Activated CD4-positive, alpha-beta T cell treated with anti-CD3 and anti-CD28 coated beads, Interleukin-2, amount 10 ng/mL, durations not matched to agents 7 days and 5 days (primary cell): ENCODE measurements at places on chromosomes 1 and 21.

GRCh38 chr1:173355281-173356031, 121.7 kb upstream of the PRDX6 start:
- no peak for DNase-seq

DNA sequence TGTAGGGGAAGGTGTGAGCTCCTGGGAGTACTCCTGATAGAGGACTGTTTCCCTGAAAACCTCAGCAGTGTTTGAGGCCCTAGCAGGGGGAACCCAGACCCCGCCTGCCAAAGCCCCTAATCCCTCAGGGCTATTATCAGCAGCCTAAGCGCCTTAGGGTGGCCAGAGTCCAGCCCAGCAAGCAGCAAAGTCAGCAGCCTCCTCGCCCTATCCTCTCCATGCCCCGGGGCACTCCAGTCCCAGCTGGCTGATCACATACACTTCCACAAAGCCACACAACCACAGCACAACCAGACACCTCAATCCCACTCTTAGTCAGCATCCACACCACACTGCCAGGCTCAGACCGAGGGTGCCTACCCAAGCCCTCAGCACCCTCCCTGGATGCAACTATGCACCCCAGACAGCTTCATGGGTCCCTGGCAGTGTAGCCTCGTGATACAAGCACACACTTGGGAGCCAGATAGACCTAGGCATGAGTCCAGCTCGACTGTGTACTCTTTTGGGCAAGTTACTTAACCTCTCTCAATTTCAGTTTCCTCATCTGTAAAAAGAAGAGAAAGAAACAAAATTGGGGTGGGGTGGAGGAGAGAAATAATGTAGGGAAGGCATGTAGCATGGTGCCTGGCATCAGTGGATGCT, 7.1 kb downstream of the IGSF9 start:
- no peak for DNase-seq

GRCh38 chr1:89581859-89582258, 51.1 kb upstream of the LRRC8C start:
- no peak for DNase-seq

- DNase-seq, result peak; percentile 56
Observed at GRCh38 chr21:25708467-25709065, 26.1 kb downstream of the ATP5PF start.

DNA sequence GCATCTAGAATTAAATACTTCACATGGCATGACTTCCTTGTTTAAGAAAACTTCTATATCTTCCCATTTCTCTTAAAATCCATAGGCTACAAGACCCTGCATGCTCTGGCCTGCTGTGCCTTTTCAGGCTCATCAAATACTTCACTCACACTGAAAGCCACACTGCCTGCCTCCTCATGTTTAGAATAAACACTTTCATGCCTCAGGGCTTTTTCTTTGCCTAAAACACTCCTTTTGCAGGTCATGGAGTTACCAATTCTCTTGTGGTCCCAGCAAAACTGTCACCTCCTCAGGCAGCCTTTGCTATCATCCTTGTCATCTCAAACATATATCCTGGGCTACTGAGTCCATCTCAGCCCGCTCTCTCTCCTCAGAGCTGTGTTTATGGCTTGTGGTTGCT, 5.5 kb downstream of the SGIP1 start:
- DNase-seq, result no peak

GRCh38 chr1:234996245-234996757, 132.3 kb downstream of the TOMM20 start:
- DNase-seq, result no peak

DNA sequence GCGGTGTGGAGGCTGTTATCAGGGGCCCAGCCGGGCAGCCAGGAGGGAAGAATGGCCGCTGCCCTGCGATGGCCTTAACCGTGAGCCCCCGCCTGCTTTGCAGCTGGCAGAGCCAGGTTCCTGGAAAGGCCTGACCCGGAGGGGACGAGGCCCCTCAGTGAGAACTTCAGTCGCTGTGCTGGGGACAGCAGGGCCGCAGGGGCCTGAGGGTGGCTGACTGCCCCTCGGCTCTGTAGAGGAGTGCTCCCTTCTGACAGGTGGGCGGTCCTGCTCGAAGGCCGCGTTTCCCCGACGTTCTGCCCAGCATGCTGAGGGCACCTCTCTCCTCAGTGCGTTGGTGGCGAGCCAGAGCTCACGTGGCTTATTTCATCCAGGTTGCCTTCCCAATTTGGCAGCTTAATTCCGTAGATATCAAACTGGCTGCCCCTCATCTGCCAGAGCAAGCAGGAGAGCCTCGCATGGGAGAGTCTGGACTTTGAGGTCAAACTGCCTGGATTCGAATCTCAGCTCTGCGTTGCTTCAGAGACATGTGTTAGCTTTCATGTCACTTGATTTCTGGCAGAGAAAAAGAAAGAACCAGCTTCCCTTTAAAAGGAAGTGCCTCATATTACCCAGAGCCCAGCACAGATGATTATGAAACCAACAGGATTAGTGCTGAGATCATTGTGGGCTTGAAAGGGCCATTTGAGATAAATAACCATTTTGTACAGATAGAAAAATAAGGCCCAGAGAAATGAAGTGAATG, 239.8 kb downstream of the SDCCAG8 start:
- DNase-seq, result no peak

- DNase-seq, result no peak
Observed at GRCh38 chr21:26013970-26014369, 156.6 kb downstream of the APP start.

DNA sequence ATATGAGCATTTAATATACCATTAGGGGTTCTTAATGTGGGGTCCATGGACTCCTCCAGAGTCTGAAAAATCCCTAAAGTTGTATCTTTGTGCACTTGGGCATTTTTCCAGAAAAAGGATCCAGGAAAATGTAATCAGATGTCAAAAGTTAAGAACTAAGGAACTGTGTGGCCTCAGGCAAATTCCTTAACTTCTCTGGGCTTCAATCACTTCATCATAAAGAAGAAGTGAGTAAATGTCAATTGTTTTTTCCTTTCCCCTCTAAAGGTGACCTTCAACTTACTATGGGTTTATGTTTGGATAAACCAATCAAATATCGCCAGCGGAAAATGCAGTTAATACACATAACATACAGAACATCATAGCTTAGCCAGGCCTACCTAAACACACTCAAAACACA, 2.5 kb downstream of the MAD2L2 start:
- DNase-seq, result no peak

DNA sequence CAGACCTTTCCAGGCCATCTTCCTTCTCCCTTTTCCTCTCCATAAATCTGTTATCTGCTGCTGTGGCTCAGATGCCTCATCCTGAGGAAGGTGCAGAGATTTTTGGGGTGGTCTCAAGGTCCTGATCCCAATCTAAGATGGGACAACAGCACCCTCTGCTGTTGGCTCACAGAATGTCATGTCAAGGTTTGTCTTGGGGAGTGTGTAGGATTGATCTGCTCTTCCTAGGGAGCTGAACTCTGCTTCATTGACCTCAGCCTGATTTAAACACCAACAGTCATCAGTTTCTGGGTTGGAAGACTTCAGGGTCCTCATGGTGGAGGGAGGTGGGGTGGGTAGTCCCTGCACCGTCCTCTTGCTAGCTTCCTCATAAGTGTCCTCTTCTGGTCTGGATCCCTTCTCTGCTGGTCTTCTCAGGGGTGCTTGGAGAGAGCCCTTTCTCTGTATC, 62.8 kb upstream of the LAX1 start:
- peak; percentile 63 for DNase-seq

DNA sequence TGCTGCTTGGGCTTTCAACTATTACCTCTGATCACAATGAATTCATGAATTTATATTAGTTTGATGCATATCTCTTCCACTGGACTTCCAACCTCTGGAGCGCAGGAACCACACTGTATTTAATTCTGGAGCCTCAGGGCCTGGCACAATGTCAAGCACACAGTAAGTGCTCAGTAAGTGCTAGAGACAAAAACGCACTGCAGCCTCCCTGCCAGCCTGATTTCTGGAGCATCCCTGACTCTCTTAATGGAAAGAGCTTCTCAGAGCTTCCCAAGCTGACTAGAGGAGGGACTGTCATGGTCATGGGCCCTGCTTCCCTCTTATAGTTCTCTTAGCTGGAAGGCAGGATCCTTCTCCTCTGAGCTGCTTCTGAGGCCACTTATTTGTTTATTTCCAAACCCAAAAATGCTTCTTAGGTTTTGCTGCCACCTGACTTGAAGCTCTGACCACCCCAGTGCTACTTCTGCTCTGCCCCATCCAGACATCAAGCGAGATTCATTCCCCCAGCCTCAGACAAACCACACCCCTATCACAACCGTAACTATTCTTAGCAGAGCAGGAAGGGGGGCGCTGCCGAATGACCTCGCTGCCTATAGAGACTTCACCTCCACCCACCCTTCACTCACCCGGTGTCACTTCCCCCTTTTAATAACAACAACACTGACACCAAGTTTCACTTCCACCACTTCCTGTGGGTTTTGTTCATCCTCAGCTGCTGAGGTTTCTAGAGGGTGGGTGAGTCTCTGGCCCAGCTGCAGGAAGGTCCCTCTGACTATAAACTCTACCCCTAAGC, 33.6 kb downstream of the NUAK2 start:
- peak; percentile 92 for DNase-seq

GRCh38 chr1:164579381-164579780, 20.4 kb downstream of the PBX1 start:
- DNase-seq, result no peak

- no peak for DNase-seq
Observed at GRCh38 chr21:38740090-38740489, 65.6 kb upstream of the ETS2 start.

GRCh38 chr1:154840269-154841176, 29.6 kb downstream of the KCNN3 start:
- DNase-seq, result no peak

GRCh38 chr1:69073176-69073575, 494.5 kb upstream of the LRRC7 start:
- DNase-seq, result no peak

DNA sequence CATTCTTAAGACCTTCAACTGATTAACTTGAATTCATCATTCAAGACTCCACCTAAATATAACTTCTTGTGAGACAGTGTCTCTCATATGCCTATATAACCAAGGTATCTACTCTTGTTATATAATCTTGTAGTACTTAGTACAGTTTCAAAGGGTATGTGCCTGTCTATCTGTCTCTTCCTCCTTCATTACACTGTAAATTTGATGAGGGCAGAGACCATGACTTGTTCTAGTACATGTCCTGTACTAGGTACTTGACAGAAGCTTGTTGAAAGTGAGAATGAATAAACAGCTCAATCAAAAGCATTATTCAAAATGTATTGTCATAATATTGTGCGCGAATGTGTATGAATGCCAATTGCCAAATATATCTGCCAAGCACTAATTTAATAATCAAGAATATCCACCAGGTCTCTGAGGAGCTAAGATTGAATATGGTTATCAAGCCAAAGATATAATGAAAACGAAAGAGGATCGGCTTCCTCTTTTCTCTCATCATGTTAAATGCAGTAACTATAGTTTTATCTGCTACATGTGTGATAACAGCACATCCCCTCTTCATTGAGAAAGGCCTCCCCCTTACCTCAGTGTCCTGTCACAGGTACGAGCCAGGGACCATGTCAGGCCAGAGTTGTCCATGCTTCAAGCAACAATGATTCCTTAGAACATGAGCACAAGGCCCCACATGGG, 117.3 kb downstream of the UCHL5 start:
- no peak for DNase-seq

GRCh38 chr1:231896806-231897205, 270.2 kb downstream of the DISC1 start:
- DNase-seq, result no peak

GRCh38 chr1:238964631-238965030, 421.7 kb upstream of the CHRM3 start:
- no peak for DNase-seq

DNA sequence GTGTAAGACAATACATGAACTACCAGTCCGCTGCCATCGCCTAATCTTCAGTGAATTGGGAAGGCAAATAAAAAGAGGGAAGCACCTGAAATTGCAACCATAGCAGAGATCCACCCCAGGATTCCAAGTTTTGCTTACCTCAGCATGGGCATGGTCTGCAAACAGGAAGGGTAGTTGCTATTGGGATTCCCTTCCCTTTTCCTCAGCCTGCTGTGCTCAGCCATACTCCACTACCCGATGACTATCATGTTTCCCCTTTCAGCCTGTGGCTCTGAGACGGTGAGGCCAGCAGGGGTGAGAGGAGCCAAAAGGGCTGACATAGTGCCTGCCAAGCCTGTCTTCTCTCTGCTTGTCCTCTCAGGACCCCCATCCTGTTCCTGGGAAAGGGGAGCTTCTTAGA, 64.2 kb downstream of the GPR137B start:
- DNase-seq, result no peak

DNA sequence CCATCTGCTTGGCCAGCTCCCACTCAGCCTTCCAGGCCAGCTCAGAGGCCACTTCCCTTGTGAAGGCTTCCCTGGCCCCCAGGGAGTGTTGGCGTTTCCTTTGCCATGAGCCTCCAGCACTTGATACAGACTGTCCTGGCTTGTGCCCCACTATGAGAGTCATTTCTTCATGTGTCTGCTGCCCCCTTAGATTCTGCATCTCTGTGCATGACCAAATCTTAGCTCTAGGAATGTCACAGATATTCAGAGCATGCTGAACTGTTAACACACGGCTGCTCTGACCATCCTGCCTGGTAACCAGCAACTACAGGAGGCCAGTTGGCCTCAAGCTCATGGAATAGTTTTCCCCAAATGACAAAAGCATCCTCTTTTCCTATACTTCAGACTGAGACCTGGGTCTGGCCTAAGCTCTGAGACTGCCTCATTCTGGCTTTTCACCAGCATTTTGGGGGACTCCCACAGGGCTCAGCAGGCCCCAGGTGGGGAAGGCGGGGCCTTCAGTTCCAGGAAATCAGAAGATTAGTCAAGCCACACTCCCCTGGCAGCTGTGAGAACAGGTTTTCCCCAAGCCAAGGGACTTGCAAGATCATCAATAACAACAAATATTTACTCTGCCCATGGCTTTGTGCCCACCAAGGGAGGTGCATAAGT, 182.6 kb upstream of the EDN2 start:
- DNase-seq, result peak; percentile 71

DNA sequence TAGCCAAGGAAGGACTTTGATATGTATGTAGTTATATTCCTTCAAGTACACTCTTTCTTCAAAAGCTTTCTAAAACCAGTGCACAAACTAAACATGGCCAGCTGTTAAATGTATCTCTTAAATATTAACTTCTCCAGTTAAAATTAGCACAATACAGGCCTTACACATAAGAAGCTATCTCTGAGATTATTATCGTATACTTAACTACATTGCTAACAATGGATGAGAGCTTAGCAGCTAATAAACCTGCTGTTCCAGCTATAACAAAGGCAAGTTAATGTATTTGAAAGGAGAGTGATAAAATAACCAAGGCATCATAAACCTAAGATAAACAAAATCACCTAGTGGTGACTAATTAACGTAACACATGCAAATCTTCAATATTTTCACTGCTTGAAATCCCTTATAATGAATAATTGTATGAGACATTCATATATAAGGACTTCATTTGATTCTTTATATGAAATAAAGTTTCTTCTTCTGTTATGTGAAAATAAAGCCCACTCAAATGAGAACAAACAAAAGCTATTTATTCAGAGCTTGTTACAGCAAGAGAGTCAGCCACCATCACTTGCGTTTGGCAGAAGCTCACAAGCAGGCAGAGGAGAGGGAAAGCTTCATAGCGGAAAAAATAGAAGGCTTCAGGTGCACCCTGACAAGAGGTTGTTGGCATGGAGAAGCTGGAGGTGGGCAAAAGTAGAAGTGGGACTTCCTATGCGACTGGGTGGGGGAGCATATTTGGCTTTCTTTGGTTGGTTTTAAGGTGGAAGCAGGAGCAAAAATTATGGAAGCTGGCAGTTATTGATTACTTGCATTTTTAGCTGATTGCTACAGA, 274.1 kb upstream of the CHRM3 start:
- DNase-seq, result no peak

GRCh38 chr21:38809198-38809878, 3.6 kb downstream of the ETS2 start:
- DNase-seq, result no peak

GRCh38 chr1:42359466-42359865, 21.1 kb upstream of the RIMKLA start:
- no peak for DNase-seq

GRCh38 chr1:56135069-56135863, 444.1 kb downstream of the PLPP3 start:
- no peak for DNase-seq
